ENCODE measurements at places on chromosomes 7 and 10.
A peak's percentile ranks its signal among the peaks of the same experiment; 100 is the strongest.

GRCh38 chr10:24306507-24306875 is 97.6 kb downstream of the KIAA1217 start:
- ATAC-seq, result no peak

DNA sequence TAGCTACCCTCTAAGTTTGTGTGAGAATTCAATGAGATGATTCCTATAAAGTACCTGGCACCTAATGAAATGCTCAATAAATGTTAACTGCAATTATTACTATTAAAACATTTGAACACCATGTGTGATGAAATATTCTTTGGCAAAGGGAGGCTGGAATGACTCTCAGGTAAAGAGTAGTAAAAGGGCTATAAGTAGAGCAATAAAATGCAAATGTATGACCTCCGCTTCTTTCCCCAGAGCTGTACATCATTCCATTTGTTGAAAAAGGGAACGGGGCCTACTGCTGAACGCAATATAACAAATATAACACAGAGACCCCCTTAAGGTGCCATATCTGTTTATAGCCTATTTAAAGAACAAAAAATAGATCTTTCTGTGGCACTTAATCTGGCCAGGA is 27.8 kb downstream of the CELF2 start:
- no peak for ATAC-seq

DNA sequence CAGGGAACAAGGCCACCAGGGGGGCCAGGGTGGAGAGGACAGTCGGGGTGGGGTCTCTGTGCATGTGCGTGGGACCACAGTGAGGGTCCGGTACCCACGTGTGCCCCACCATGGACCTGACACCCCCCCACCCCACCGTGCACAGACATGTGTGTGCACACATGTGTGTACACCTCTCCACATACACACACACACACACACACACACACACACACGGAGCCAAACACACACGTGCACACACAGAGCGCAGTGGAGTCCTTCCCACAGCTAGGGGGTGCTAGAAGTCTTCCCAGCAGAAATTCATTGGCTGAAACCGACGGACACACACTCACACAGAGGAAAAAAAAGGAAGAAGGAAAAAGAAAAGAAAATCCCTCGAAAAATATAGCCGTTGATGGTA is 42.8 kb upstream of the GNA12 start:
- ATAC-seq, result peak; percentile 65

DNA sequence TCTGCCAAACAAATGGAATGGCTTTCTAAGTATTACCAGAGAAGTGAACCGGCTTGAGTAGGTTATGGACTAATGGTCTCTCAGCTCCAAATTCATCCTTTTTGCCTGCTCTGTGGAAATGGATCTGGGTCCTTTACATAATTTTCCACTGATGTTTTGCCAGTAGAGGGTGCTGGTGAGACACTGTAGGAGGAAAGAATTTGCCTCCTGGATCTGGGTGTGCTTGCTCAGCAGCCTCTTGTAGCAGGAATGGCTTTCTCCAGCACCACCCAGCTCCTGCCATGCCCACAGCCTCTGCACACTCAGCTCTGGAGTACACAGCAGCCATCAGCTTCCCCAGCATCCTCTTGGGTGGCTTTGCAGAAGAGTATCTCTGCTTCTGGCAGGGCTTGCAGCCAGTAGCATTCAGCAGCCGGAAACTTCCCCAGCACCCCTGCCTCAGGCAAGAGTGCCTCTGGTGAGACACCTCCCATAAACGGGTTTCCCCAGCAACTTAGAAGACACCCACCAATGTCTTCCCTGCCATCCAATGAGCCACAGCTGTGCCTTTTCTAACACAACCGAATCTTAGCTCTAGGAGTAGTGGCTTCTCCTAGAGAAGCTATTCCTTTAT is 235.0 kb upstream of the PLPP4 start:
- no peak for ATAC-seq

GRCh38 chr7:6056616-6057015 is 25.4 kb downstream of the ANKRD61 start:
- ATAC-seq, result no peak

- ATAC-seq, result no peak
These were observed 301.7 kb downstream of the RPS24 start for GRCh38 chr10:78335371-78335690.

DNA sequence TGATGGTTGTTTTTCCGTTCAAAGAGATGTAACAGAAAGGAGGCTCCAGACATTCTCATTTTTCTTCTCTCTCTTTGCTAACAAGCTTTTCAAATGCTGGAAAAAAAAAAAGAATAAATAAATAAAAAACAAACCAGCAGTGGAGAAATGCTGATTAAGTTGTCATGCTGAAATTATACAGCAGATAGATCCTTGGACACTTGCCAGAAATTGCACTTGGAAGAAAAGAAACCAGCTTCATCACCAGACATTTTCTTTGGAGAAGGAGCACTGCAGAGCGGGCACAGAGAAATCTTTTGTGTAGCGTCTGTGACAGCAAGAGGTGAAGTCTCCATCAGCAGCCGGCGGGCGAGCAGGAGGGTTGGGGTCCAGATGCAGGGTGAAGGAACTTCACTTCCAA is 55.8 kb downstream of the CLRN3 start:
- ATAC-seq, result no peak

DNA sequence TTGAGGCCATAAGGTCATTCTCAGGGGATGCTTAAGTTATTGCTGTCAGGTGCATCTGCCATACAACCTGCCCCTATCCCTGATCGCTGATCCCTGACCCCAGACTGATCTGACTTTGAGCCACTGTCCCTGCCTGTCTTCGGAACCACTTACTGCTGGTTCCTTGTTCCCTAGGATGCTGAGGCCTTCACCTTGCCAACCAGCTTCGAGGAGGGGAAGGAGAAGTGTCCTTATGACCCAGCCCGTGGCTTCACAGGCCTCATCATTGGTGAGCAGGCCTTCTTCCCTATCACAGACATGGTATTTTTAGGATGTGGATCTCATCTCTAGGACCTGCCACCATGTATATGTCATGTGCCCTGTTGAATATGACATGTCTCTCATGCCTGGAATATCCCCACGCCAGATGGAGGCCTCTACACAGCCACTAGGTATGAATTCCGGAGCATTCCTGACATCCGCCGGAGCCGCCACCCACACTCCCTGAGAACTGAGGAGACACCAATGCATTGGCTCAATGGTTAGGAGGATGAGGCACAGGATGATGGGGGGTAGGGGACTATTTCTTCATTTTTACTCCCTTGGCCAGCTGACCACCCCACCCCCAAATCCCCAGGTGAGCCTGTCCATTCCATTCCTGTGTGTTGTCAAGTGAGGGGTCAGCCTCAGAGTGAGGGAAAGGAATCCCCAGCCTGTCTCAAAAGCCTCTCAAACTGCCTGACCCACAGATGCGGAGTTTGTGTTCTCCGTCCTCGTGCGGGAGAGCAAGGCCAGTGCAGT is 9.0 kb downstream of the MRPL43 start:
- no peak for ATAC-seq

GRCh38 chr7:106997487-106998271 is 46.8 kb upstream of the PRKAR2B start:
- no peak for ATAC-seq

- no peak for ATAC-seq
These were observed 46.7 kb downstream of the ZNF777 start for GRCh38 chr7:149414171-149414570.

DNA sequence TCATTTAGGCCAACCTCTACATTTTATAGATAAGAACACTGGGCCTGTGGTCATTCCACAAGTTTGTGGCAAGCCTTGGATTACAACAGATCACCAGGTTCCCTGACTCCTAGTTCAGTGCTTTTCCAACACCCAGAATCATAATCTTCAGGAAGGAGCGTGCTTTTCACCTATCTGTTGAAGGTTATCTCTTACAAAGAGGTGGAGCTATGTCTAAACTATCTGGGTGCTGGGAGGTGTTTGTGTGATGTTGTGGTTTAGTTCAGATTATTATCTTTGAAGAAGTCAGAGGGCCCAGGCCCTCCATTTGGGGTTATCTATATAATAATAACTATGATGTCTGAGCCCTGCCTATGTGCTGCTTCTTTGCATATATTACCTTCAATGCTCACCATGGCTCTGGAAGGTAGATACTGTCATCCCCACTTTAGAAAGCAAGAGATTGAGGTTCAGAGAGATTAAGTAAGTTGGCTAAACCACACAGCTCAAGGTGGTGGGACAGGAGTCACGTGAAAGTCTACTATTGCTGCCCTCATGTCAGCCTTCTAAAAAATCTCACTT is 24.0 kb downstream of the IL2RA start:
- ATAC-seq, result no peak
